D721Med (cell line): ENCODE measurements at places on chromosomes 7 and 10.
A peak's percentile ranks its signal among the peaks of the same experiment; 100 is the strongest.

DNA sequence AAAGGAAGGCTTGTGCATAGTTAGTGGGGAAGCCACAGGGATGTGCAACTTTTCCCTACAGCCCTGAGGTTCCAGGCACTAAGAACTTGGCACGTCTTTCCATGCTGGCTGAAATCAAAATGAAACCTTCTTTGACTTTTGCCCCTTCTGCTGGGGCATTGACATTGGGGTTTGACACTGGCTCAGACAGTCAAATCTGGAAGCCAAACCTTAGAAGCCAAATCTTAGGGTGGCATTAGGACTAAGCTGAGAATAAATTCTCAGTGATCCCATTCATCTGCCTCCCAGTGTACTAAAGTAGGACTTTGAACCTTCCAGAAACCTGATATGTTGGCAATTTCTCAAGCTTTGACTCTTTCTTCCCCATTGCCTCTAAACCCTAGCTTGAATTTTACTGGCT is 31.3 kb upstream of the INSYN2A start:
- no peak for DNase-seq

DNA sequence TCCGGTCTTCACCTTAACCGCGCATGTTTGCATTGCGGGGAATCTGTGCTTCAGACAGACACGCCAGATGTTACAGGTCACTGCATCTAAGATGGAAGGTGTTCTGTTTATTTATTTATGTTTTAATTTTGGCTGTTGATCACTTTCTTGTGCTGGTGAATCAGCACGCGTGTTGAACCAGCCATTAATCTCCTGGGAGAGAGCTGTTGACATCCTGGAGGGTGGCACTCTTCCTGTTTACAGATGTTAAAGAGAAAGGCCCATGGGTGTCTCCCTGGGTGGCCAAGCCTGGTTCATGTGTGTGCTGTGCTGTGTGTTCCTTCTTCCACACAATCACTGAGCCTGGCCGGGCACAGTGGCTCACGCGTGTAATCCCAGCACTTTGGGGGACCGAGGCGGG is 355.3 kb downstream of the PAXIP1 start:
- DNase-seq, result no peak

DNA sequence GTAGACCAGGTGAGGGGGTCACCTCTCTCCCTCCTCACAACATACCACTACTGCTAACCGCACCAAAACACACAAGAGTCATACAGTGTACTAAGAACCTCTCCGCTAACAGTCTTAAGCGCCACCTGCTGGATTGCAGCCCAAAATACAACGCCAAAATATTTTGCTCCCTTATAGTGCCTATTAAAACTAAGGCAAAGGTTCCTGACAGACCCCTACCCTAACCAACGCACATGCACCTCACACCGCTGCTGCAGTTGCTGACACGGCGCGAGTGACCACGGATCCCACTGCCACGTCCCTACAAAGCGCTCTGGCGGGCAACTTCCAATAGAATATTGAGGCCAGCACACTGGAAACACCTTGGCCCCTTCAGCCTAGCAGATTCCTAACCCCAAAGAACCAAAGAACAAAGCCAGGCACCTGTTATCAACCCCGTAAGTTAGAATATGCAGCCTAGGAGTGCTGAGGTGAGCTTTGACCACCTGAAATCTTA is 563.6 kb upstream of the SEMA3D start:
- no peak for DNase-seq

DNA sequence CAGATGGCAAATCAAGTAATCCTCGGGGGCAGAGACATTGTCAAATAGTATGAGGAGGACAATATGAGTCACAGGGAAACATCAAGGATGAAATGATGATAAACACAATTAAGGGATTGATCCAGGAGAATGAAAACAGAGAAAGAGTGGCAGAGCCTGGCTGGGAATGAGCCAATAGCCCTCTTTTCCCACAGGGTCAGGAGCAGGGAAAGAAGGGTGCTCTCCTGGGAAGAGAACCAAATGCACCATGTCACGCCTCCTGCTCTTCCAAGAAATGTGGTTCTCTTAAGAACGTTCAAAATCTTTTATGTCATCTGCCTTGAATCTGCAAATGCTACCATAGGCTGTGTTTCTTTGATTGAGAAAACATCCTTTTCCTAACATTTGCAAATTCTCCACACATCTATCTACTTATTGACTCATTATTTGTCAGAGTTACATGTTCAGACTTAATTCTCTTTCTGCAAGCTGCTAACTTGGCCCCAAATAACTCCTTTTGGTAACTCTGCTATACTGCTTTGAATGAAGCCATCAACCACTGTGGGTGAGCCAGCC is 50.6 kb downstream of the HIPK2 start:
- DNase-seq, result no peak

DNA sequence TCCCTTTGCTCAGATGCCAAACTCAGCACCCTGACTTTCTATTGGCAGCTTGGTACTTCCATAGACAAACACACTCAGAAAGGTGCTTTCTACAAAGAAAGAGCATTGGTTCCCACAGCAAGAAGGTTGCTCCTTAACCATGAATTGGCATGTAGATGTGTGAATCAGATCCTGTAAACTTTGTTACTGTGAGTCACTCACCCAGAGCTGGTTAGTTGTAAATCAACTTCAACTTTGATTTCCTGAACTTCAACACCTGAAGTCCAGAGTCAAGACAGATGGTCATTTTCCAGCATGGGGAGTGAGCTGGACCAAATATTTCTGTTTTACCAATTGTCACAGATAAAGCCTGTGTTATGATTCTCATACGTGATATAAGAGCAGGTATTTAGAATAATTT is 797.2 kb downstream of the TNS3 start:
- DNase-seq, result no peak

GRCh38 chr10:112624546-112625048 is 177.6 kb downstream of the VTI1A start:
- DNase-seq, result no peak

DNA sequence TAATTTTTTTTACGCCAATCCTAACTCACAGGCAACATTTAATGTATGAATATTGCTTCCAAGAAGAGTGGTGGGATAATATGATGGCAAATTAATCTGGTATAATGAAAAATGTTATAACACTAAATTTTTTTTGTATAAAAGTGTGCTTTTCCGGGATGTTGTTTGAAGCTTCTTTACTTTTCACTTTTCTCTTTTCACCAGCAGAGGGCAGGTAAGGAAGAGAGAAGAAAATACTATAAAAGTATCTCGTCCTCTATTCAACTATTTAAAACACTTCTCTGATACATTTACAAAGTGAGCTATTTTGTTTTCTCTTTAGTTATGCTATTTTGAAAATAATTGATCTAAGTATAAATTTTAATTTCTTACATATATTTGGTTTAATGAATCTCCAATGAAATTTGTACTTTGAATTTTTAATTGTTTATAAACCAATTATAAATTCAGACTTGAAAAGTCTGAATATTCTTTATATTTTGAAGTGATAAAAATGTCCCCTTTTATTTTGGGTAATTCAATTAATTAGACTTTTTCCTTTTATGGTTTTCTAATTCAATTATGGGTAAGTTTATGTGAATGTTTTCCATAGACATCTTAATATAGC is 20.7 kb upstream of the CFTR start:
- no peak for DNase-seq

GRCh38 chr10:111445667-111446066 is 368.8 kb downstream of the ADRA2A start:
- DNase-seq, result no peak

- DNase-seq, result no peak
Measured at GRCh38 chr10:1631282-1631681, 106.0 kb downstream of the ADARB2 start.

DNA sequence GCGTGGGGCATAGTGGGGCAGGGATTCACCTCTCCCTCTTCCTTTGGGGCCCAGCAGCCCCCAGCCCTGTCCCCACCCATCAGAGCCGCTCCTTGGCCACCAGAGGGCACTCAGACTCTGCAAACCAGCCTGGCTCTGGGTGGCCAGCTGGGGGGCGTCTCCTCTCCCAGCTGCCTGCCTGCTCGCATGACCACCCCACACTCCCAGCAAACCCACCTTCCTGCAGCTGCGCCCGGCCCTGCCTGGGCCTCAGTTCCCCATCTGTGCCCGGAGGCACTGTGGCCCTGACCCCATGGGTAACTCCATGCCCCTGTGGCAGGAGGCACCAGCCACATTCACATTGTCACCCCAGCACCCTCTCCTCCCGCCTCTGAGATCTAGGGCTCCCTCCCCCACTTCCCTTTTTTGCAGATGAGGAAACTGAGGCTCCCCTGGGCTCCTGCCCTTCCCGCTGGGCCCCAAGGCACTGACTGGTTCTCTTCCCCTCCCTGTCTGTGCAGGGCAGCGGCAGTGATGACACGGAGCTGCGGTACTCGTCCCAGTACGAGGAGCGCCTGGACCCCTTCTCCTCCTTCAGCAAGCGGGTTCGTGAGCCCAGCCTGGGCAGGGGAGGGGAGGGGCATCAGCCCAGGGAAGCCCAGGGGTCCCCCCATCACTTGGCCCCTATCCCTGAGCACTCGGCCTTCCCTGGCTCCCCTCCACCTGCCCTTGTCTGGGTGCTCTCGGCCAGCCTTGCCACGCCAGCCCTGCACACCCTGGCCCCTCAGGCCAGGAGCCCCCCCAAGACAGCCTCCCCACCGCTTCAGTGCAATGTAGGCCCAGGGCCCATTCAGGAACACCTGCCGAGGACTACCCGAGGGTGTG is 6.9 kb upstream of the SH2B2 start:
- peak; percentile 90 for DNase-seq

DNA sequence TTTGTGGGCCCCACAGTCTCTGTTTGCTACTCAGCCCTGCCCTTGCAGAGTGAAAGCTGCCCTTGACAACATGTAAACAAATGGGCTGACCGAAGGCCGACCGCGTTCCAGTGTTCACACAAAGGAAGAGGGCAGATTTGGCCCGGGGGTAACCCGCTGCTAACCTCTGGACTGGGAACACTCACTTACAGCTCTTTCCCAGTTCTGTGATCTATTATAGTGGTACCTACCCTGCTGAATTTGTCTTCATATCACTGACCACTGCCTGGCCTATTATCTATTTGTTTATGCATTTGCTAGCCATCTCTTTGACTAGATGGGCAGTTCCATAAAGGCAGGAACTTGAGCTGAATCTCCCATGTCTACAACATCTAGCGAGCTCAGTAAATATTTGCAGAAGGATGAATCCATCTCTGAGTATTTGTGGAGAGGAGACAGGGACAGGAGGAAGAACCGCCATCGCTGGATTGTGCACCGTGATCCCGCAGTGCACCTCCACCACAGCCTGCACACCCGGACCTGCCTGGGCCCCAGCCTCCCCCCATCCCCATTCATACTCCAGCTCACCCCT is 15.2 kb downstream of the SLC29A3 start:
- no peak for DNase-seq

GRCh38 chr7:23811540-23811939 is 101.5 kb downstream of the STK31 start:
- DNase-seq, result no peak

DNA sequence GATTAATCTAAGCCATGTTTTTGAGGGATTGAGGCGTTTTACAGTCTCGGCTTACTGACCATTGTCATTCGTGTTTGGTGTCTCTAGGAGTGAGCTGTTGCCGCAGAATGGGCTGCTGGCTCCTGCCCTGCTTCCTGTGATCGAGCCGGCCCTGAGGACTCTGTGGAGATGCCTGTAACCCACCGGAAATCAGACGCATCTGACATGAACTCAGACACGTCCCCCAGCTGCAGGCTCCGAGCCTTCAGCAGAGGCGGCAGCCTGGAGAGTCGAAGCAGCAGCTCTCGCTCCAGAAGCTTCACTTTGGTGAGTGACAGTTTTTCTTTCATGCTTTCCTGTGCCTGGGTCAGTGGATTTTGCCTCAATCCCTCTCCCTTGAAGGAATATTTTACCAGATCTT is 28.8 kb downstream of the PROSER2 start:
- DNase-seq, result no peak

GRCh38 chr10:80462981-80463741 is 9.1 kb downstream of the TSPAN14 start:
- no peak for DNase-seq

GRCh38 chr10:27328946-27329345 is 88.3 kb upstream of the ACBD5 start:
- no peak for DNase-seq

- DNase-seq, result no peak
Measured at GRCh38 chr7:44914992-44915607, 29.8 kb upstream of the PURB start.

GRCh38 chr10:43177595-43177994 is 39.4 kb downstream of the CSGALNACT2 start:
- DNase-seq, result no peak

DNA sequence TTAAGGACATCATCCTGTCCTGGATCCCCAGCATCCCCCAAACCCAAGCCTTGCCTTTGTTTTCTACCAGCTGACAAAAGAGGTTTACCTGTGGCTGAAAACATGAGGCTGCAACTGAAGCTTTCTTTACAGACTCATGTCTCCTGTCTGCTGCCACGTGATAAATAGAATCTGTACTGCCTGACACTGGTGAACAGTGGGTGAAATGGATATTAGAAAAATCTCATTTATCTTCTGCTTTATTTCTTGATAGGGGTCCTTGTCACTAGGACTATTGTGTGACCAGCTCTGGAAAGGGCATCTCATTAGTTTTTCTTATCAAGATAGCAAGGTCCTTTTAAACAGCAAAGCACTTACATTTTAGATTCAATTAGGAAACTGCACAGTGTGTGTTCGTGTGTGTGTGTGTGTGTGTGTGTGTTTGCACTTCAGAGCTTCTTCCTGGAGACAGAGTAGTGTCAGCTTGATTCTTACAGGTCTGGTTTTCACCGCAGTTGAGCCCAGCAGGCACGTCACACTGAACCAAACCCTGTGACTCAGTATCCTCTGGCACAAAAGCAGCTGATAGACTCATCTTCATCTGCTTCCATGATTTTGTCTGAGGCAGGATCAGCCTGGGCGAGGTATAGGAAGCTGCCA is 373.5 kb upstream of the CELF2 start:
- DNase-seq, result no peak

DNA sequence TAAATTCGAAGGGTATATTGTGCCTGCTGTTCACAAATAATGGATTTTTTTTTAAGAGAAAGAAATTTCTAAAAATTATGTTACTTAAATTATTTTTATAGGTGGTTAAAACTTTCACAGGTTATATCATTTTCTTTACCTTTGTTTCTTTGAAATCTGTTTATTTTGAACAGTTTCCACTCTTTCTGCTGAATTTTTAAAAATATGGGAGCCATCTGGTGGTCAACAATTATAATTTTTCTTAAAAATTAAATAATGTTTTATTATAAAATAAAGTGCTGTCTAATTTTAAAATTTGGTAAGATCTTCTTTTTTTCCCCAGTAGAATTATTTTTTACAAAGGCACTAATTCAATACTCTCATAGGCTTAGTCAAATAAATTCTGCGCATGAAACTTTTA is 263.9 kb downstream of the ETV1 start:
- DNase-seq, result no peak

DNA sequence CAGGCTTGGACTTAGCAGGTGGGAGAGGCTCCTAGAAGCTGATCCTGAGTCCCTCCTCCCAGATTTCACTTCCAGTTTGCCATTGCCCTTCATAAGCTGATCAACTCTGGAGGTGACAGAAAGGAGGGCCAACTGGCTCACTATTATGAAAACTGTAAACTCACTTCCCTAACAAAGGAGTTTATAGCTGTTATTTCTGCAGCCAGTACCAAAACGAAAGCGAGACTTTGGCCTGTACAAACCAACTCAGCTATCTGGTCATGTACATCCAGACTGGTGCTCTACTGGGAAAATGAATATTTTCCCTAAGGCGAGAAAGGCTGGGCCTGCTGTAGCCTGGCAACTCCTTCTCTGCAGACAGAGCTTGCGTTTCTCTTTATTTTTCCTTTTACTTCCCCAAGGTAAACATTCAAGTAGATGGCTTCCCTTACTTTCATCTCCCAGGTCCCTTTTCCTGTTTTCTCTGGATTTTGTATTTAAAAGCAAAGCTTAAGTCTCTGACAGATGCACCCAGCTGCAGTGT is 54.7 kb downstream of the GALNT17 start:
- DNase-seq, result no peak
